ENCODE measurements at places on chromosomes 5 and 9.

DNA sequence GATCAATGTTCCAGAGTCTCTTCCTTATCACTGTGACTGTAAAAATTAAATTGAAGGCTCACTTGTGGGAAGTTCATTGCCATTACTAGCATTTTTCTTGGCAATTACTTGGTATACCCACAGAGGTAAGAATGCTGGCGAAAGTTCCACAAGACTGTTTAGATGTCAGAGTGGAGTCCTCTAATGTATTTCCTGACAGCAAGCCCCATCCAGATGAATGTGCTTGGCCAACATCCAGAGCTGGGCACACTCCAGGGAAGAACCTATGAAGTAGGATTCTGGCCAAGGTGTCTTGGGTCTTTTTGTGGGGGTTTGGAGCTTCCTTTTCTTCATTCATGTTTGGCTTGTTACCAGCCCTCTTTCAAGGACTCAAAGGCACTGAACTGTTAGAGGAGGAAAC, 473.6 kb downstream of the DMAC1 start:
- no peak for DNase-seq

GRCh38 chr5:150490754-150491153, 17.2 kb upstream of the NDST1 start:
- no peak for DNase-seq

DNA sequence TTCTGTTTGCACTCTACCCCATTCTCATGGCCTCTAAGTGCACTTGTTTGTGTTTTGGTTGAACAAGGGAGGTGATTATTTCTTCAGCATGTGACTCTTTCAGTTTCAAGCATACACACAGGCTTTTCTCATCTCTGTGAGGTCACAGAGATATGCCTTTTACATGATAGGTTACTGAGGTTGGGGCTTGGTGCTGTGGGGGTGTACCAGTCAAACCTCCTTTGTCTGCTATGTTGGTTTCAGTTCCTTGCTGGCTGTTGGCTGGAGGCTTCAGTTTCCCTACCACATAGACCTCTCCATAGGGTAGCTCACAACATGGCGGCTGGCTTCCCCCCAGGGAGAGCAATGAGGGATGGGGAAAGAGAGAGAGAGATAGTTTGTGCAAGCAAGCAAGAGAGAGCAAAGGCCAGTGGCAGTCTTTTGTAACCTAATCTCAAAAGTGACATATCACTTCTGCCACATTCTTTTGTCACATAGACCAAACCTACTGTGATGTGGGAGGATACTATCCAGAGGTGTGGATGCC, 96.7 kb upstream of the SEMA6A start:
- no peak for DNase-seq

DNA sequence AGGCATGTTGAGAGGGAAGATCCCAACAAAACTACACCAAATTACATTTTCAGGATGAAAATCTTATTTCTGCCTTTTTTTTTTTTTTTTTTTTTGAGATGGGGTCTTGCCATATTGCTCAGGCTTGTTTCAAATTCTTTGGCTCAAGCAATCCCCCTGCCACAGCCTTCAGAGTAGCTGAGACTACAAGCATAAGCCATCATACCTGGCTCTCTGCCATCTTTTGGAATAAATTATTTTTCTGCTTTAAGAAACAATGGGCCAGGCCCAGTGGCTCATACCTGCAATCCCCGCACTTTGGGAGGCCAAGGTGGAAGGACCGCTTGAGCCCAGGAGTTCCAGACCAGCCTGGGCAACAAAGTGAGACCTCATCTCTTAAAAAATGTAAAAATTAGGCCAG, 14.3 kb downstream of the AFF4 start:
- DNase-seq, result no peak

GRCh38 chr9:125161284-125161918, 18.1 kb upstream of the SCAI start:
- no peak for DNase-seq
